ENCODE measurements at places on chromosomes 7 and 10.
A peak's percentile ranks its signal among the peaks of the same experiment; 100 is the strongest.

DNA sequence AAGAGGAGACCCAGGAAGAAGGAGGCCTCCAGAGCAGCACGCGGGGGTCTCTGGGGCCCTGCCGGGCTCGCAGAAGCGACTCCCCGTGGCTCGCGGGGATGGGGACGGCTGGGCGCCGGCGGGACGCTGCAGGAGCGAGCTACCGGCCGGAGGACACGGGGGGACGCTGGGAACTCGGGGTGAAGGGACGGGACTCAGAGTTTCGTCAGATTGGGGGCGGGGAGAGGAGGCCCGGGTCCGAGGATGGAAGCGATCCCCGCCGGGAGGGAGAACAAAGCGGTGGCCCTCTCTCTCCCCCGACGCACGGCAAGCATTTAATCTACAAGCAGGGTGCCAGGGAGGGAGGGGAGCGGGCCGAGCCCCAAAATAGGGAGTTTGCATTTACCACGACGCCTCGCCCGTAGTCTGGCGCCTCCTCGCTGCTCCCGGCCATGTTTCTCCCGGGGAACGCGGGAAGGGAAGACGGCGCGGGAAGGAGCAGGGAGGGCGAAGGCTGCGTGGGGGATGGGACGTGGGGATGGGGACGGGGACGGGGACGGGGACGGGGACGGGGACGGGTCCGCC is at the start of gene PRTFDC1:
PRTFDC1 (minus strand) TSS at position 464 of the 564 bp plus-strand sequence; CDS start at position 433, 31 bp downstream.
- peak; percentile 66 for DNase-seq

DNA sequence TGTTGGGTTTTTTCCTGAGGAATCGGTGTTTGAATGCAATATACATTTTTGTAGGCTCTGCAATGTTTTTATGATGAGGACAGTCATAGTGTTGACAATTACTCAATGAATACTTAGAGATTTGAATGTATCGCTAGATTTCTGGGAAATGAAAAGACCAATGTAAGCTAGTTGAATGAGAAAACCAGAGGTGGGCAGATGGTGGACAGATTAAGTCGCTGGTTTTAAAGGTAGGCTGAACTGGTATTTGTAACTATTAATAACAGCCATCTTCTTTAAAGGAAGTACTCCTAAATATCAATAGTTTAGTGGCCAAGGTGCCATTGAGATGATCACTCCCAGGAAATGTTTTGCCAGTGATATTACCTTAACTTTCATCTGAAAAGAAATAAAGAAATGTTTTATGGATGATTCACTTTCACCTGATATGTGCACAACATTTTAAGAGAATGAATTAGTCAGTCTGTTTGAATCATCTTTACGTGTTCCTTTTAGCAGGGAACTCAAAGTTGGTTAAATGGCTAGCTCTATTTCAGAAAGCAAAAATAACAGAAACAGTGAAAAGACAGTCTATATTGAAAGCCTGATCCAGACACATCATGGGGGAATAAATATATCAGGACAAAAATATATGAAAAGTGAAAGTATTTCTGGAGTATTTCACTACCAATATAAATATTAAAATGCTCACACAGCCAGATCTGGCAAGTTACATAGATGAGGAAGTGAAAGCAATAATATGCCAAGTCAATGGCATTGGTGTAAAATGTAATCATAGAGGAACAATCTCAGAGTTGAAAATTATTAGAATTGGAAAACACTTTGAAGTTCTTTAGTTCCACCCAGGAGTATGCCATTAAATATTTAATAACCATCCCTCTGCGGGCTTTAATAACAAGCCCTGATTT is 20.7 kb downstream of the MET start:
- no peak for DNase-seq

- no peak for DNase-seq
Measured at GRCh38 chr10:6795541-6795940, 215.5 kb upstream of the PRKCQ start.

DNA sequence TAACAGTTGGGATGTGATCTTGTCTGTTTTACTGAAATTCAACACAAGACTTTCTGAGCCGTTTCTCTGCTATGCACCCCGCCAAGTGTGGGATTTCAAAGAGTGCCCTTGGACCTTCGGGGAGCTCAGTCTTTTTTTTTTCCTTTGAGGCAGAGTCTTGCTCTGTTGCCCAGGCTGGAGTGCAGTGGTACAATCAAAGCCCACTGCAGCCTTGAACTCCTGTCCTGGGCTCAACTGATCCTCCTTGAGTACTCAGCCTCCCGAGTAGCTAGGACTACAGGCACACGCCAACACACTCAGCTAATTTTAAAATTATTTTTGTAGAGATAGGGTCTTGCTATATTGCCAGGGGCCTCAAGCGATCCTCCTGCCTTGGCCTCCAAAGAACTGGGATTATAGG is 162.9 kb downstream of the BAMBI start:
- DNase-seq: no peak

GRCh38 chr10:34606890-34607289 is 208.2 kb downstream of the PARD3 start:
- no peak for DNase-seq

DNA sequence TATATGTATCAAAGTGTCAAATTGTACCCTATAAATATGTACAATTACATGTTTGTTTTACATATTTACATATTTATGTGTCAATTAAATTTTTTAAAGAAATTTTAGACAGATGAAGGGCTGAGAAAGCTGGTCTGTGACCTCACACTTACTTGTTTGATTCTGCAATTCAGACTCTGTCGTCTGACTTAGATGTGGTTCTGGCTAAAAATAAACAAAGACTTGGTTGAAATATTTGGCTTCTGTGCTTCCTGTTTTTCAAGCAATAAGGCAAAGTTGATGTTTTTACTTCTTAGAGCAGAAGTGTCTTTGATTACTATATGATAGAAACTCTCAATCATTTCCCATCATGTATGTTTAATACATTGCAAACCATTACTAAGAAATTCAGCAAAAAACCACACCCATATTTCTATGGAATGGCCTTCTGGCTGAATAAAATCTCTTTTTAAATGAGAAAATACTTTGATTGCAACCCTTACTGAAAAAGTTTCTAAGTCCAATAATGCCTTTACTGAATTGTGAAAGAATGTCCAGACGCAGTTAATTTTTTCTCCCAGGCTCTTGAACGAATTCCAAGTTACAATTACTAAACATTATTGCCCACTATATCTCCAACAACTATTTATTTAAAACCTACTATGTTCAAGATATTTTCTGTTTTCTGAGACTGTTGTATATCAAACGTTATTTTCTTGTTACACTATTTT is 59.5 kb upstream of the PRKG1 start:
- no peak for DNase-seq

- no peak for DNase-seq
Measured at GRCh38 chr7:41116817-41117216, 586.1 kb downstream of the INHBA start.

GRCh38 chr7:101108961-101109360 is 17.9 kb upstream of the SERPINE1 start:
- no peak for DNase-seq

DNA sequence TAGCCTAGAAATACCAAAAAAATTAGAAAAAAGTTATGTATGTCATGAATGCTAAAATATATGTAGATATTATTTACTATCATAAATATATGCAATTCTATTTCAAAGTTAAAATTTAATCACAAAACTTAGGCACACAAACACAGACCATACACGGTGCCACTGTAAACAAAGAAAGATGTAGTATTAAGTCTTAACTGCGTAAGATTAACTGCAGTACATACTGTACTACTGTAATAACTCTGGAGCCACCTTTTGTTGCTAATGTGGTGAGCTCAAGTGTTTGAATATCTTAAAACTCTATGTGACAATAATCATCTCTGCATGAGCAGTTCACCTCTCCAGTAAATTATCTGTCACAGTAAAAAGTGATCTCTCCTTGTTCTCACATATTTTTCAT is 23.6 kb downstream of the GDI2 start:
- DNase-seq: no peak

GRCh38 chr7:7996568-7996967 is 28.0 kb downstream of the GLCCI1 start:
- DNase-seq: no peak

DNA sequence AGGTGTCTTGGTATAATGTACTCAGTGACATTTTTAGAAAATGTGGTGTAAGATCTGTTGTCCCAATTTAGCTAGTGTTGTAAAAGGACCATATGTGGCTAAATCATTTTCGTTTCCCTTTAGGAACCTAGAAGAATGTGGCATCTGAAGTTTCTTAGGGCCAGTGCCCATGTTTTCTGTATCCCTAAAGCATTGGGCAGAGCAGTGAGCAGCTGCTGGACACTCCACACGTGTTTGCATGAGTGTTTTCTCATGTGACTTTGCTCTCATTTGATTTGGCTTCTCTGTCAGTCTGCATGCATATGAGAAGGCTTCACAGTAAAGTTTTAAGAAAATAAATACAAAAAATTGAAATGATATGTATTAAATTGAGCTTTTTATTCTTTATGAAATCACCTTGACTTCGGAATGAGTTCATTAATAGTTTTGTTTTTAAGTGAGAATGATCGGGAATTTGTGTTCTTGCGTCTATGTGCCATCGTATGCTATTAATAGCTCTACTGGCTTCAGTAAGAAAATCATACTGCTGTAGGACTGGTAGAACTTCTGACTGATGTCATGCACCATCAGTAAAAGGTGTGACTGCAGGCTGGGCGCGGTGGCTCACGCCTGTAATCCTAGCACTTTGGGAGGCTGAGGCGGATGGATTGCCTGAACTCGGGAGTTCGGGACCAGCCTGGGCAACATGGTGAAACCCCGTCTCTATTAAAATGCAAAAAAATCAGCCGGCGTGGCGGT is 61.3 kb downstream of the RBM33 start:
- DNase-seq: no peak

DNA sequence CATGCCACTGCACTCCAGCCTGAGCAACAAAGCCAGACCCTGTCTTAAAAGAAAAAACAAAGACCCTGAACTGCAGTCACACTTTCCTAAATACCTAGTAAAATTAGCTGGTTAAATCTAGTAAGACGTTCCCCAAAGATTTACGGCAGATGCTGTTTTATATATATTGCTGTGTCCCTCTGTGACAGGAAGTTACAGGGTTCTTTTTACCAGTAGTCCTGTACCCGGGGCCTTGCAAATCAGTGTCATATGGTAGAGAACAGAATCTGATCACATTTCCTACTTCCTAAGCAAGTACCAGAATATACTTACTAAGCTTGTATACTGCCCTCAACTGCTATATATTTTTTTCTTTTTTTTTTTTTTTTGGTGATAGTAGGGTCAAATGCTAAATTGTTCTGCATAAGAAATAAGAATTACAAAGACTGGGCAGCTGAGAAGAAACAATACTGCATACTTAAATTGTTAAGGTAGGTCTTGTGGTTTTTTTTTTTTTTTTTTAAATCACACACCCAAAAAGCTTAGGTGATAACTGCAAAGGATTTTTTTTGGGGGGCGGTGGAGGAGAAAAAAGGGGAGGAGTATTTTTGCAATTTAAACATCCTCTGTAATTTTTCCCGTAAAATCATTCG is 27.3 kb upstream of the KMT2E start:
- no peak for DNase-seq

DNA sequence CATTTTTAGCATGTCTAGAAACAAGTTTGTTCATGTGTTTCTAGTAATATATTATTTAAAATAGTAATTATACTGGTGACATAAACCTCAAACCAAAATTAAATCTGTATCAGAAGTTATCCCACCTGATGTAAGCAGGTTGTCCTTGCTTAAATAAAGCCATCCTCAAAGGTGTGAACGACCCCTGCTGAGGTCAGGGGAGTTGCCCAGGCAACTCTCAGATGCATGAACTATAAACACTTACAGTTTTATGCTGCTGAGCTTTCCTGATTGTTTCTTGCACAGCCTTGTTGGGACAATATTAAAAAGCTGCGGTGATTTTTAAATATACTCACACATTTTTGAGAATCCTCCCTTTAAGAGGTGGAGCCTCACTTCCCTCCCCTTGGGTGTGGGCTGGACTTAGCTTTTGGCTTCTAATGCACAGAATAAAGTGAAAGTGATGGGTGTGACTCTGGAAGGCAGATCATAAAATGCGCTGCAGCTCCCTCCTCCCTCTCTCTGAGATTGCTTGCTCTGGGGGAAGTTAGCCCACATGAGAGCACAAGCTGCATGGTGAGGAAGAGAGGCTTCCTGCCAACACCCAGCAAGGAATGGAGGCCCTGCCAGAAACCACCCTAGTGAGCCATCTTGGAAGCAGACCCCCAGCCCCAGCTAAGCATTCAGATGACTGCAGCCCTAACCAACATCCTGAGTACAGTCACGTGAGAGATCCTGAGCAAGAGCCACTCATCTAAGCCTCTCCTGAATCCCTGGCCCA is 152.7 kb downstream of the SKIDA1 start:
- DNase-seq: no peak

- DNase-seq: no peak
Measured at GRCh38 chr7:6526997-6527378, 24.3 kb downstream of the GRID2IP start.

DNA sequence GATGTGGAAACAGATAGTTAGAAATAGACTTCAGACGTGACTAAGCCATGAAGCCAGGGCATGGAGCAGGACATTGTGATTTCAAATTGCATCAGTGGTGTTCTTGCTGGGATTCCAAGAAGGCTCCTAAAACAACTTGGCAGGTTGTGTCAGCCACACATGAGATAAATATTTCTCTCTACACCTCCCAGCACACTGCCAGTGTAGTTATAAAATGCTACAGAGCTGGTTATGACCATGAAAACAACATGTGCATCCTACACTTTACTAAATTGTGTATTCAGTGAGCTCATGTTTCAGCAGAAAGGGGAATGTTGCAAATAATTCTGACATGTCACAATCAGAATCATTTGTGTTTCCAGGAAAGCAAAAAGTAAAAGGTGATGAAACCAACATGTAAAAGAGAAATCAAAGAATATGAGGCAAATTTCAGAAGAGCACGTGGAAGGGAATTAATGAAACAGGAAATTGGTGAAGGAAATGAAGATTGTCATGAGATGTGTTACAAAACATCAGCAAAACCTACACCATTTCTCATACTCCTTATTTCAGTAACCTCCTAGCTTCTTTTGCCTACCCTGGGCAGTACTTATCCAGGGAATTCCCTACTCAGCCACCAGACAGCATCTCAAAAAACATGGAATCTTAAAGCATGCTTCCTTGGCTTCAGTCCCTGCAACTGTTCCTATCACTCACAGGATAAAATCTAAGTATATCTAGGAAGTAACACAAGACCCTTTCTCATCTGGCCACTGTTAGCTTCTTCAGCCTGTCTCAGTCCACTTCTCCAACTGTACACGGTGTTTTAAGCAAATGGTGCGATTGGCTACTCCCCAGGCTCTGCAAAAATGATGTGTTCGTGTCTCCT is 5.8 kb upstream of the CYP3A7 start:
- no peak for DNase-seq

- DNase-seq: no peak
Measured at GRCh38 chr10:50807851-50808776, 68.4 kb downstream of the ASAH2B start.

DNA sequence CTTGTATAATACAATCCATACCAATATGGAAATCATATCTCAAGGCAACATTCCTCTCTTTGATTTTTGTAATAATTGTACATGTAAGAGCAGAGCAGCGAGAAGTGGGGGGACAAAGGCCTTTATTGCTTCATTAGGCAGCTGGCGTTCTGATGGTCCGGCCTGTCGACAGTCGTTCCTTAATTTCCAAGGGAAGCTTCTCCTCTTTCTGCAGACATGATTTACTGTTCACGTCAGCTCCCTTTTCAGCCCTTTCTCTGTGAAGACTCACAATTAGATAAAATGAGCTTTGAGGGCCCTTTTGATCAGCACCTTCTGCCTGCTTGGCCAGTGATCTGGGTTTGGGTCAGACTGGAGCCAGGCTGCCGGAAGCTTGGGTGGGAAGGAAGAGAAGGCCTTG is 65.6 kb upstream of the CTBP2 start:
- peak; percentile 20 for DNase-seq

- no peak for DNase-seq
Measured at GRCh38 chr7:30010021-30010420, 16.5 kb downstream of the FKBP14 start.

All from ecto neural progenitor cell (in vitro differentiated cells).